Activated CD4-positive, alpha-beta T cell treated with anti-CD3 and anti-CD28 coated beads, Interleukin-2, amount 50 U/mL, for 4 hours (primary cell): ENCODE measurements at places on chromosomes 4 and X.

DNA sequence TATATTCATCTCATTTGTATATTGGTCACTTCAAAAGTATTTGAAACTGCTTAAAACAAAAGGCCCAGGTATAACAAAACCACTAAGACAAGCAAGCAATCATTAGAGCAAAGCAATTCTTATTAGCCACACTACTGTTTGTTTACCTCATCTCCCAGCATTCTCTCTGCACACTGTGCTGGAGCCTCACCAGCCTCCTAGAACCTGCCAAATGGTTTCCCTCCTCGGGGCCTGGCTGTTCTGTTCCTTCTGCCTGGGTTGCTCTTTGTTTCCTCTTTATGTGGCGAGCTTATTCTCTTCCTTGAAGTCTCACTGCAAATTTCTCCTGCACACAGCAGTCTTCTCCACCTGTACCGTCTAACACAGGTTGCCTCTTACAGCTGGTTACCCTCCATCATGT is 67.5 kb upstream of the MND1 start:
- no peak for DNase-seq

DNA sequence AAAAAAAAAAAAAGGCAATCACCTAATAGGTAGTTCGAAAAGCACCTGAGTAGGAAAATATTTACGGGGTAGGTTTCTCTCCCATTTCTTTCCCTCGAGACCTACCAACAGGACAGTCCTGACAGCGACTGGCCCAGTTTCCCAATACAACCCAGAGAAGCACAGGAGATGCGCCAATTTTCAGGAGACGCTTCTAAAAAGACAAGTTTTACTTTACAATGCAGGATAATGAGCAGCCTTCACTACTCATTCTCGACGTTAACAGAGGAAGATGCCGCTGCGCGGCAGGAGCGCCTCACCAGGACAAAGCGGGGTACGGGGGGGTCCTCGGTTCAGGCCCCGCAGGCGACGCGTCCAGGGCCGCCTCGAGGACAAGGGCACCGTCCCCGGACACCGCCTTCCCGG is 708 bp downstream of the BCLAF3 start:
- peak; percentile 5 for DNase-seq

- no peak for DNase-seq
These were observed 56.5 kb downstream of the SNX25 start for GRCh38 chr4:185265942-185266341.

DNA sequence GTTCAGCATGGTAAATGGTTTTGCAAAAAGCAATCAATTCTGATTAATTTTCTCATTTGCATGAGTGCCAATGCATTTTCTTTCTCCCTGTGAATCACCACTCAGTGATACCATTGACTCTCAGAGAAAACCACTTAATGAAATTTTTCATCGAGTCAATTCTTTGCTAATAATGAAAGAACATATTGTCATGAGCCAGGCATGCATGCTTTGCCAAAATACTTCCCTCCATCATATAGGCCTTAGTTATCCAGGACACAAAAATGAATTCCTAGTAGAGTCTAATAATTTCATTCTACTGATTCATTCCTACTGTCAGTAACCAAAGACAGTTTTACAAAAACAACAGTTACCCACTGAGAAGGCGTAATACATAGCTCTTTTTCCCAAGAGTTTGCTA is 680.0 kb downstream of the TRIML1 start:
- DNase-seq, result no peak

DNA sequence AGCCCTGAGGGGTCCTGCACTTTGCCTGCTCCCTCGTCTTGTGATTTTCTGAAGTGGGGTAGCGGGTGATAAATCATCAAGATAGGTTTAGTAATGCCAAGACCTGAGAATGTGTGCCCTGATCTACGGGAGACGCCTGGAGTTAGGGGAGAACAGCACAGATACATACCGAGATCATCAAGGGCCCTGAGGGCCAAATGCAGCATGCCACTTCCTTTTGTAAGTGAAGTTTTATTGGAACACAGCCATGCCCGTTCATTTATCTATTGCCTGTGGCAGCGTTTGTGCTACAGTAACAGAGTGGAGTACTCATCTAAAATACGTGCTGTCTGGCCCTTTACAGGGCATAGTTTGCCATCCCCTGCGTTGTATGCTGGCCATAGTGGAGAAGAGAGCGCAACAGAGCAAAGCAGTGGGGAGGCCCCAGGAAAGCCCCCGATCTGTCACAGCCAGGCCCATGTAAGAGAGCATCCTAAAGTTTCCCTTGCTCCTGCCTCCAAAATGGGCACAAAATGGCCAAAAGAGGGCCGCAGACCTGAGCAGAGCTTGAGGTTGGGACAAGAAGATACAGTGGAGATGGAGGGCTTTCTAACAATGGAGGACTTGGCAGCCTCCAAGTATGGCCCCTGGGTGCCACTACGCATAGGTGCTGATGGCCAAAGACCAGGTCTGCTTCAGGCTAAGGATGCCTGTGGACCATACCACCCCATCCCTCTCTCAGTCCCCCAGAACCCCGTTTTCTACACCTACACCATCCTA is 167.0 kb downstream of the SMIM20 start:
- DNase-seq, result no peak

GRCh38 chr4:148238086-148238485 is 204.1 kb downstream of the NR3C2 start:
- DNase-seq, result no peak

- DNase-seq, result no peak
These were observed 404.1 kb downstream of the MAPK10 start for GRCh38 chr4:85955620-85956292.
